ENCODE measurements at places on chromosomes 16 and 17.

DNA sequence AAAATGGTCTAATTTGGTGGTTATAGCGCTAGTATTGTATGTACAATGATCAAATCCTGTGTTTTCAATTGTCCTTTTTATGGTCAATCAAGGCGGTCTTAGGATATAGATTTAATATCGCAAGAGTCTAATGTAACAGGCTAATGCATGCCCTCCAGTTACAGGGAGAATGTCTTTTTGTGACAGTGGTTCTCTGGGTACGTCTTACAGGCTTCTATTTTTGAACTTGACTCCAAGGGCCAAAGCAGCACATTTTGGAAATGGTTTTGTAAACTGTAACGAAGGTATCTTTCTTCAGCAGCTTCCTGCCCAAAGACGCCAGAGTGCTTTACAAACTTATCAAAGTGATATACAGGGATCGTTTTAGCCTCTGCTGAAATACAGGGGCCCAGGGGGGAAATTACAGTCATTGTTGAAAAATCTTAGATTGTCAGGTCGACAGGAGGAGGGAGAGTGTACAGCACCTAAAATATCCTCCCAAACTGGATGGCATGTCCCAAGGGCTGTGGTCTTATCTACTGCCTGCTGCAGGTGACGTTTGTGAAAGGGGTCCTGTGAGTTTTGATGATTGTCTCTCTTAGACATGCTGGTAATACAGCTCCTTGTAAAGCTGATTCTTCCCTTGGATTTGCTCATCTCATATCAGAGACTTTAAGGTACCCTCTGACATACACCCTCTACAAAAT, 288.5 kb downstream of the CDH13 start:
- no peak for DNase-seq

DNA sequence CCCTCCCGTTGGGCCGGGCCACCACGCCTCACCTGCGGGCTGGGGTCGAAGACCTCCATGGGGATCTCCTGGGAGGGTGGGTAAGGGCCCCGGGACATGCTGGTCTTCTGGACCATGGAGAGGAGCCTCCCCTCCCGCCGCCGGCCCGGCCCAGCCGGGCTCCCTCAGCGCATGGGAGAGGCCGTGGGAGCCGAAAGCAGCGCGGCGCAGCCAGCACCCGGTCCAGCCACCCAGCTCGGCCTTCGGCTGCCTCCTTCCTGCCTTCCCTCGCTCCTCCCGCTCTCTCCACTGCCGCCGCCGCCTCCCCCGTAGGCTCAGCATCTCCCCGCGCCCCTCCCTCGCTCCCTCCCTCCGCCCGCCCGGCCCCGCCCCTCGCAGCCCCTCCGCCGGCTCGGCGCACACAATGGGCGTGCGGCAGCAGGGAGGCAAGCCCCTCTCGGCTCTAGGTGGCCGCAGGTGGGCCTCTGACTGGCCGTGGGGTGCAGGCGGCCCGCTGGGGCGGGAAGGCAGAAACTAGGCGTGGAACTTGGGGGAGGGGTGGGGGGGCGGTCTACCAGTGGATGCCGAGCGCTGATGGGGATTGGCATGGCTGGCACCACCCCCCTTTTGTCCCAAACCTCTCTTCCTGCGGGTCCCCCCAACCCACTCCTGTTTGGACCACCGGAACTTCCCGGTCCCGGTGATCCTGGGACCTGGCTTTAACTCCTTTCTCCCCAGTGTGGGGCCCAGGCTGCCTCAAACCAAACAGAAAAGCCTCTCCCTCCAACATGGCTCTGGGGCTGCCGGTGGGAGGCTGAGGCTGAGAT, at the start of gene CACNB1:
Gene CACNB1, minus strand, starts transcription at position 290 of the 806 bp plus-strand sequence. Its CDS starts 174 bp downstream, at position 116.
- peak; percentile 74 for DNase-seq

- DNase-seq: peak; percentile 26
Measured at GRCh38 chr16:85491058-85491771, 121.9 kb upstream of the GSE1 start.

DNA sequence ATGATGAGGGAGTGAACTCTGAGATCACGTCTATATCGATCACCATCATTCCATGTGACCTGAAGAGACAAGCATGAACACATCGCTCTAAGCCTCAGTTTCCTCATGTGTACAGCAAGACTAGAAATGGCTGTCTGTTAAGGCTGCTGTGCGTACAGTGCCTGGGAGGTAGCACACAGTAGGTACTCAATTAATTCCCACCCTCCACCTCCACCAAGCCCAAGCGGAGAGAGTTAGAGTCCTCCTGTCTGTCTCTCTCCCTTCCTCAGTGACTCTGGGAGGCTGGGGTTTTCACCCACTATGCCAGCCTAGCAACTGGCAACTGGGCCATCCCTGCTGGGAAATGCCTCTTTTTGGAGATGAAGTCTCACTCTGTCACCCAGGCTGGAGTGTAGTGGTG, 318.3 kb upstream of the CCL2 start:
- no peak for DNase-seq

DNA sequence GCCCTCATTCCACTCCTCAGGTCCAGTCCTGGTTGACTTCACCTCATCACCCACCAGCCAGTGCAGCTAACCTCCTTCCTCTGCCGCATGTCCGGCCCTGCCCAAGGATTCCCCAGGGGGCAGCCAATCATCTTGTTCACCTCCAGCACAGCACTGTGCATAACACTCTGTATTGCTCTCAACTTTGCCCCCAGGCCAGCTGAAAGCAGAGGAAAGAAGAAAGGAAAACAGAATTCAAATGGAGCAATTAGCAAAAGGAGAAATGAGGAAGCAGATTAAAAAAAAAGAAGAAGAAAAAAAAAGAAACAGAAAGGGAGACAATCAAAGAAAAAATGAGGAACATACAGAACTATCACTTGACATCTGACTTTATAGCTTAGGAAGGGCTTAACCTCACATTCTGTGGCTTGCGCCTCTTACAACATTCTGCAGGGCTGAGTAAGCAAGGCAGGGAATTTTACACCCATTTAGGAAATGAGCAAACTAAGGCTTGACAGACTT, 26.1 kb downstream of the GAS7 start:
- DNase-seq: no peak
